D721Med (cell line): ENCODE measurements at places on chromosomes 16 and 17.

GRCh38 chr17:4514206-4514605 lies 15.5 kb downstream of the SPNS2 start:
- DNase-seq = no peak

GRCh38 chr16:64225696-64226095 lies 896.2 kb downstream of the CDH11 start:
- no peak for DNase-seq

DNA sequence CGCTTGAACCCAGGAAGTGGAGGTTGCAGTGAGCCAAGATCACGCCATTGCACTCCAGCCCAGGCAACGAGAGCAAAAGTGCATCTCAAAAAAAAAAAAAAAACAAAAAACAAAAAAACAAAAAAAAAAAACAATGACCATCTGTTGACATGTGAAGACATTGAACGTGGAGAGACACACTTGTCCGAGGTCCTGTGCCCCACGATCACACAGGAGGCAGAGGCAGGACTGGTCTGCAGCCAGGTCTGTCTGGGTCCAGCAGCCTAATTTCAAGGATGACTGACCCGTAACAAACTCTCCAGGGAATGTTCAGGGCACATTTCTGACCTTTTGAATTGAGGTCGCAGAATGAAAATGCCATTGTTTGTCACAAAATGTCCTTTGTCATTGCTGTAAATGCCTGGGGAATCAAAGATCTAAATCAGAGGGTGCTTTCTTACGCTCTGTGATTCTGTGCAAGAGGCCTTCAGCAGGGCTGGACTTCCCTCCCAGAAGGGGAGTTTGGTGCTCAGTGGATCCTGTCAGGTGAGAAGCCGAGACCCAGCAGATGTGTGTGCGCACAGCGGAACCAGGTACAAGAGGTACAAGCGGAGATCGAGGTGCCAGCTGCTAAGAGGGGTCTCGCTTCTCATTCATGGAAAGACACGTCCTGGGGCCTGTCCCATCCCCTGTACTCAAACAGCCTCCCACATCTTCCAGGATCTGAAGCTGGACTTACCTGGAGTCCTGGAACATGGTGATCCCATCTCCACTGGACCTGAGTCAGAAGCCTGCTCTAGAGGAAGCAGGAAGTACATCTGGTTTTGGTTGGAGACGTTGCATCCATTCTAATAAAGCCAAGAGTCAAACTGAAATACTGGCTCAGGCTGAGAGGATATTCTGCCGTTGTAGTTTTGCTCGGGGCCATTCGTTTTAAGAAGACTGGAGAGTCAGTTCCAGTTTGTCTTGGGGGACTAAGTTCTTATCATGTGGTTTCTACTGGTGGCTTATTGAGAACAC lies 95.8 kb downstream of the IRF8 start:
- no peak for DNase-seq

DNA sequence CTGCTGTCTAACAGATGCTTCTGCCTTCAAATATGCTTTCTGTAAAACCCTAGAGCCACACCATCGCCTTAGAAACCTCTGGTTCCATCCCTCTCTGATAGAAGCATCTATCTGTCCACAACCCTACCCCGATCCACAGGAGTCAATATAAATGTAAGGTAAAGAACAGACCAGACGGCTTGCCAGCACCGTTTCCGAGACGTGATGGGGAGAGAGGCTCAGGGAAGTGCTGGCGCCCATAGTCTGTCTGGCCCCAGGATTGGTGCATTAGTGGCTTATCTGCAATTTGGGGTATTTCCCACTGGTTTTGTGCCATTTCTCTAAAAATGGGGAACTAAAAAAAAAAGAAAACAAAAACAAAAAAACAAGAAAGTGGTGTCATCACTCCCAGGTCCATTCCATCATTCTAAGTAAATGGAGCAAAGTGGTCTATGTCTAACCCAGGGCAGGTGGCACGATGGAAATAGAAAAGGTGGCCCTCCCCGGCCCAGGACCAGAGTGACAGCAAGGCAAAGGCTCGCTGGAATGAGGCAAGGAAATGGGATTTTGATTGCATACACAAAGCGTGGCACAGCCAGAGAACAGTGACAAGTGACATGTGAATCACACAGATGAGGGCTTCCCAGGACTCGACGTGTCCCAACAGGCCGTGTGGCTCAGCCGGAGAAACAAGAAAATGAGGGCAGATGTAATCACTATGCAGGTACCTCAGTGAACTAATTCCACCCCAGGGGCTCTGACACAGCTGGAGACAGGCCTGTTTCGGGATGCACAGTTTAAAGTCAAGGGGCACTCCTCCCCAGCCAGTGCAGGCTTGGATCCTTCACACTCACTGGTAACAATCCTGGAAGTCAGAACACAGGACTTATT lies 125.6 kb downstream of the GAS7 start:
- no peak for DNase-seq

DNA sequence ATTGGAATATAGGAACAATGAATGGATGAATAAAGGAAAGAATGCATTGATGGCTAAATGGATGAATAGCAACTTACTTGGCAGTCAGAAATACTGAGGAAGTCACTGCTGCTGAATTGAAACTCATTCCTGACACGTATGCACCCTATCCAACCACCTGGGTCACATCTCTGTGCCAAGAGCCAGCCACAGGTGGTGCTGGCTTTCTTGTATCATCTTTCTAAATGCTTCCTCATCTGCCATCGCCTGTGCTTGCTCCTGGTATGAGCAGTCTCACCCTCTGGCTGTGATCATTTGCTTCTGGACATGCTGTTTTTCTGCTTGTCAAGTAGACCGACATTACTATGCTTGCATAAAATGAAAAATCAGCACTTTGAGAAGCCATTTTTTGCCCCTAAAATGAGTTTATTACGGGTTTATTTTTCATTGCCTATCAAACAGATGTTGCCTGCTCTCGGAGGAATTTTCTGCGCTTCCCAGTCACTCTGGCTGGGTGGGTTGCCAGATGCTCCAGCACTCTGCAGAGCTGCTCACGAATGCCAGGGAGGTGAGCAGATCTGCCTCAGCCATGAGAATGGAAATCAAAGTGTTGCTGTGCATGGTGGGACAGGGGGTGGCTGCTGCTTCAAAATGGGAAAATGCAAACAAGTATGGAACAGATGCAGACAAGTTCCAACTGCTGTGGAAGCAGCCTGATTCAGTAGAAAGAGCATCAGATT lies 1349.6 kb upstream of the CDH8 start:
- DNase-seq = no peak

DNA sequence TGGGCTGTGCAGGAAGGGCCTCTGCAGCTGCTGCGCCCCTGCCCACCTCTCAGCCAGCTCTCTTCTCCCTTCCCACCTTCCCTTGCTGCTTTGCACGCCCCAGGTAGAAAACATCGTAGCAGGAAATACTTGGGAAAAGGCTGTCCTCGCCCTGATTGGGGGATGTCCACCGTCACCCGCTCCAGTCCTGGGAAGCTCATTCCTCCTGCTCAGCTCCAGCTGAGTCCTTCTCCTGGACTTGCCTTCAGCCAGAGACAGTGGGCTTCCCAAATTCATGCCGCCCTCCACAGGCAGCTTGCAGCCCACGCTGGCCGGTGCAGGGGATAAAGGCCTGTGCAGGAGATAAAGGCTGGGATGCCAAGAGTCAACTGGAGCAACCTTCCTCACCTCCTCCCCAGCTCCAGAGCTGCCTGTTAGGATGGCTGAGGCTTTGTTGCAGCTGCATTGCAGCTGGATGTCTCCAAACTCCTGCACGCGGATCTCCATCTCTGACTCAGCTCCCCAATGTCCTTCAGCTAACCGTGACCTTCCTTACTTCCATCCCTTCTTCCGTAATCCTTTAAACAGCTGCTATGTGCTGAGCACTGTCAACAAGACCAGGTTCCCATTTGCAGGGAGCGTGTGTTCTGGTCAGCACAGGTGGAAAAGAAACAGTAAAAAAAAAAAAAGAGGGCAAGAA lies 402.0 kb upstream of the TNRC6C start:
- no peak for DNase-seq
